ENCODE measurements at places on chromosomes 13 and 19.
A peak's percentile ranks its signal among the peaks of the same experiment; 100 is the strongest.

DNA sequence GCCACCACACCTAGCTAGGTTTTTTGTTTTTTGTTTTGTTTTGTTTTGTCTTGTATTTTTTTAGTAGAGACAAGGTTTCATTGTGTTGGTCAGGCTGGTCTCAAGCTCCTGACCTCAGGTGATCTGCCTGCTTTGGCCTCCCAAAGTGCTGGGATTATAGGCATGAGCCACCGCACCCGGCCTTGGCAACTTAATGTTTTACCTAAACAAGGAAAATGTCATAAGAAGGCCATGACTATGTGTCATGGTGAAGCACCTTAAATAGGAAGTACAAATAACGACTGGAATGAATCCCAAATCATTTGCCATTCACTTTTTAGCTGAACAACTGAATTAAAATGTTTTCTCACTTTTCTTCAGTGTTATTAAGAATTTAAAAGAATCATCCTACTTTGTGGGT is 465.2 kb downstream of the KCTD12 start:
- DNase-seq = no peak

- no peak for DNase-seq
Measured at GRCh38 chr19:33388231-33388724, 14.8 kb downstream of the CEBPG start.

DNA sequence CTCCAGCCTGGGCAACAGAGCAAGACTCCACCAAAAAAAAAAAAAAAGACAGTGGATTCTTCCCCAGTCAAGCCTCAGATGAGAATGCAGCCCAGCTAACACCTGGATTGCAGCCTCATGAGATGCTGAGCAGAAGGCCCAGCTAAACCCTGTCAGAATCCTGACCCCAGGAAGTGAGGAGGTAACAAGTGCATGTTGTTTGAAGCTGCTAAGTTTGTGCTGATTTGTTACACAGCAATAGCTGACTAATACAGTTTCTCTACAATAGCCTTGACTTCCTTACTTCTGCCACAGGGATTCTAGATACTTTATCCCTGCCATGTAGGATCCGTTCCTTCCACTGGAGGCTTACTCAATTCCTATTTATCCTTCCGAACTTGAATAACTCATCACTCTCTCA is 20.5 kb downstream of the TMPRSS9 start:
- no peak for DNase-seq

DNA sequence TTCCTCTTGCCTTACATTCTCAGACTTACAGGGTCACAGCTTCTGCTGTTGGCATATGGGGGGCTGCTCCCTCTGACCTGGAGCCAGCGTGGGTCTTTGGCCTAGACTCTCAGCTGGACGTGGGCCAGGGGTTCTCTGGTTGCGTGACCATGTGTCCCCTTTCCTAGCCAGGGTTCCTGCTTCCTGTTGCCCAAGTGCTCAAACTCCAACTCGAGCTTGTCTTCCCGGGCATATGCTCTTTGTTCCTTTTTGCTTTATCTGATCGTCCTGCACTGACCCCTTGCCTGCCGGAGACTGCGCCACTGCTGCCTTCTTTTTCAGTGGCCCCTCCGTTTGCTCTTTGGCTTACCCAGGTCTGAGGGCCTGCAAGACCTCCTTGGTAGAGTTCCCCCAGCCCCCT is 25.3 kb upstream of the GPR183 start:
- no peak for DNase-seq

- no peak for DNase-seq
Measured at GRCh38 chr13:31310356-31310755, 110.6 kb downstream of the B3GLCT start.

- no peak for DNase-seq
Measured at GRCh38 chr19:23509686-23510450, 114.6 kb upstream of the ZNF91 start.

DNA sequence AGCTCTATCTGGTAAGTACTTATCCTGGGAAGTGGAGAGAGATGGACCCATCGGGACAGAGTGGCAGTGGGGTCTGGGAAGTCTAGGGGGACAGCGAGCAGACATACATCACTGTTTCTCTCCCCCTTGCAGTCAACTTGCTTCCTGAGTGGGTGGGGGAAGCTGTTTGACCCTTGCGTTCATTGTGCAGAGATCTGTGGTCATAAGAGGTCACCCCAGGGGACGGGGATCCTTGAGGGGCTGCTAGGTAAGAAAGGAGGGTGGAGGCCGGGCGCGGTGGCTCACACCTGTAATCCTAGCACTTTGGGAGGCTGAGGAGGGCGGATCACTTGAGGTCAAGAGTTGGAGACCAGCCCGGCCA is 474 bp downstream of the ARHGEF18 start:
- no peak for DNase-seq

GRCh38 chr13:23776698-23777574 is 112.3 kb downstream of the MIPEP start:
- DNase-seq = no peak

DNA sequence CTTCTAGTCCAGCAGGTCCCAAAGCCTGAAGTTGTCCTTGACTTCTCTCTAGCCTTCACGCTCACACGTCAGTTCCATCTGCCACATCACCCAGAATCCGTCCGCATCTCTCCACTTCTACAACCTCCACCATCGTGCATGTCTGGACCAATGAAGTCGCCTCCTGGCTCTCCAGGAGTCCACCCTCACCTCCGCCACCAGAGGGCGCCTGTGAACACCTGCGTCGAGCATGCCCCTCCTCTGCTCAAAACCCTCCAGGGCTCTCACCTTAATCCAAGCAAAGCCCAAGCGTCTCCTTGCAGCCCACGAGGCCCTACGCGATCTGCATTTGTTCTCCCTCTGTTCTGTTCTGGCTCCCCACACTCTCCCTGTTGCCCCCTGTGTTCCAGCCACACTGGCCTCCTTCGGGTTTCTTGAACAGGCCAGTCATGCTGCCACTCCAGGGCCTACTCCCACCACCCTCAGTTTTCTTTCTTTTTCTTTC is 3.7 kb downstream of the USHBP1 start:
- DNase-seq = peak; percentile 75

GRCh38 chr19:18768997-18769891 is 21.9 kb downstream of the COMP start:
- no peak for DNase-seq

GRCh38 chr13:97567510-97568243 is 133.7 kb downstream of the RAP2A start:
- peak; percentile 71 for DNase-seq

GRCh38 chr19:14114854-14115253 is 2.7 kb downstream of the PRKACA start:
- peak; percentile 17 for DNase-seq

DNA sequence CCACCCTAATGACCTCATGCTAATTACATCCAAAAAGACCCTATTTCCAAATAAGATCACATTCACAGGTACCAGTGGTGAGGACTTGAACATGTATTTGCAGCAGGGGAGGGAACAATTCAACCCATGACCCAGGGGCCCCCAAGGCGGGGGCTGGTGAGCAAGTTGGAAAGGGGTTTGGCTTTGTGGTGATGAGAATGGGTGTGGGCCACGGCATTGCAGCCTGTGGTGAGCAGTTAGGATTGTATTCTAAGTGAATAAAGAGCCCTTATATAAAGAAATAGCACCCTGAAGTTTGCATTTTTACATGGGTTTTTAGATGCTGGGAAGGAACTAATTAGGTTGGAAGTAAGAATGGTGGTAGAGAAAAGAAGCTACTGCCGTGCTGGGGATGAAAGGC is 694.2 kb downstream of the EFNB2 start:
- DNase-seq = no peak

GRCh38 chr19:925087-925525 is 729 bp upstream of the ARID3A start:
- no peak for DNase-seq

- no peak for DNase-seq
Measured at GRCh38 chr13:98203646-98204326, 26.7 kb upstream of the RNF113B start.

GRCh38 chr19:46147791-46148288 is at the start of gene IGFL2:
IGFL2 (plus strand) TSS chr19:46148238; CDS start chr19:46148279, 41 bp downstream.
- DNase-seq = peak; percentile 91

DNA sequence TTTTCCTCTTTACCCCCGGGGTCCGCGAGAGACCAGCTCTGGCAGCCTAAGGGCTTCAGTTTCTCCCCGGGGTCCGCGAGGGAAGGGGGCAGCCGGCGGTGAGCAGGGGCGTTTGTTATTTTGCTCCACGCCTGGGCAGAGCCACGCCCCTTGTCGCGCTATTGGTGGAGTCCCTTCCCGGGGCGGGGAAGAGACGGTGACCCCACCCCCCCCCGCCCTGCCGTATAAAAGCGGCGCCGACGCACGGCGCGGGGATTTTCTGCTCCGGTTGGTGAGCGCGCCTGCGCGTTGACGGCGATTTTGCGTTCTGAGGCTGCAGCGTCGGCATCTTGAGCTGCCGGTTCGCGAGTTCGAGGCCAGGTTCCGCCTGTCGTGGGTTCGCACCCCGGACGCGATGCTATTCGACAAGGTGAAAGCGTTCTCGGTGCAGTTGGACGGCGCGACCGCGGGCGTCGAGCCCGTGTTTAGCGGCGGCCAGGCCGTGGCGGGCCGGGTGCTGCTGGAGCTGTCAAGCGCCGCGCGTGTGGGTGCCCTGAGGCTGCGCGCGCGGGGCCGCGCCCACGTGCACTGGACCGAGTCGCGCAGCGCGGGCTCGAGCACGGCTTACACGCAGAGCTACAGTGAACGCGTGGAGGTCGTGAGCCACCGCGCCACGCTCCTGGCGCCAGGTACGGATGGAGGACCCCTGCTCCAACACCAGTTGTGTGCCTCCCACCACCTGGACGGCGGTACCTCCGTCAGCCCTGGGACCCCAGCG is at the start of gene ARRDC2:
Gene ARRDC2 (plus strand): TSS at position 254 of the 757 bp plus-strand sequence. CDS start 141 bp downstream, at position 395.
- peak; percentile 81 for DNase-seq

DNA sequence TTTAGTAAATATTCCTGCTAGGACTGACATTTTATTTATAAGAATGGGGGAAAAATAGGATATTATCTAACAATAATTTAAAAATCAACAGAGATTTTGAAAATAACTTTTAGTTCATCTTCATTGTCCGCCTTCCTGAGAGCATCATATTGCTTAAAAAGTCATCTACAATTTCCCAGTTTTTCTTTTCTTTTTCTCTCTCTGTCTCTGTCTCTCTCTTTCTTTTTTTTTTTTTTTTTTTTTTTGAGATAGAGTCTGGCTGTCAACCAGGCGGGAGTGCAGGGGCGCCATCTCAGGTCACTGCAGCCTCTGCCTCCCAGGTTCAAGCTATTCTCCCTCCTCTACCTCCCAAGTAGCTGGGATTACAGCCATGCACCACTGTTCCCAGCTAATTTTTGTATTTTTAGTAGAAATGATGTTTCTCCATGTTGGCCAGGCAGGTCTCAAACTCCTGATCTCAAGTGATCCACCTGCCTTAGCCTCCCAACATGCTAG is 276.3 kb downstream of the DACH1 start:
- no peak for DNase-seq

DNA sequence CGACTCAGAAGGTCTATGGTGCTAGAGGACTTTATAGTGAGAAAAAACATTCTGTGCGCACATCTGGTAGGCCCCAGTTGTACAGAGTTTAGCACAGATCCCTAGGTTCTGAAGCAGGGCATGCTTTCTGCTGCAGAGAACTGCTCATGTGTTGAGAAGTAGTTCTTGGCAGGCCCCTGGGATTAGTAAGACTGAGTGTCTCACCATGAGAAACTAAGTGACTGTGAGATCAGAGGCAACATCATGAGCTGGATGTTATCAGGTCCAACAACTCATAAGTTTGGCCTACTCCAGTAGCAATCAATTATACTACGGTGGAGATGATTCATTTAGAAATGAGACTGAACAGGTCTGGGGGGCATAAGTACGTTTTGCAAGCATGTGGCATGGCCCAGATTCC is 507.4 kb upstream of the KLF12 start:
- peak; percentile 56 for DNase-seq

GRCh38 chr19:6674868-6675305 is 4.9 kb upstream of the TNFSF14 start:
- peak; percentile 57 for DNase-seq

DNA sequence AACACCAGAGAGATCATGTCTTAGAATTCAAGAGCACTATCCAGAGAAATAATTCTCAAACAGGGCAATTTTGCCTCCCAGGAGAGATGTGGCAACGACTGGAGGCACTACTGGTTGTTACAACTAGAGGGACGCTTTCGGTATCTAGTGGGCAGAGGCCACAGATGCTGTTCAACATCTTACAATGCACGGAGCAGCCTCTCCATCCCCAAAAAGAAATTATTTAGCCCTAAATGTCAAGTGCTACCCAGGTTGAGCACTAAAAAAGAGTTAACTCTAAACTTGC is 78.6 kb downstream of the ABCC4 start:
- no peak for DNase-seq

DNA sequence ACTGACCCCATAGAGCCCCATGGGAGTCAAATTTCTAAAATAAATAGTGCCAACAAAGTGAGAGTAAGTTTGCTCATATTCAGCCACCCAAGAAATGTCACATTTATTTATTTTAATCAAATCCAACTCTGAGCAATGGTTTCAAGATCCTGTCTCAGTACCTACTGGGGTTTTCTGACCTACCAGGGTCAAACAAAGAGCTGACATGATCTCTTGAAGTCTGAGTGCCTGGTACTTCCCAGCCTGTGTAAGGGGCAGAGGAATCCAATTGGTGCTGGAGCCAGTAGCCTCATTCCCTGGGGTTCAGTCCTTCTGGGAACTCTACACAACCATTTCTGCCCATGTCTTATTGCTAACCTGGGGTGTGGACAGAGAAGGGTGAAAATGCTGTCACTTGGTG is 104.6 kb upstream of the SERP2 start:
- DNase-seq = no peak

GRCh38 chr13:24099490-24099889 is 61.0 kb upstream of the SPATA13 start:
- no peak for DNase-seq

DNA sequence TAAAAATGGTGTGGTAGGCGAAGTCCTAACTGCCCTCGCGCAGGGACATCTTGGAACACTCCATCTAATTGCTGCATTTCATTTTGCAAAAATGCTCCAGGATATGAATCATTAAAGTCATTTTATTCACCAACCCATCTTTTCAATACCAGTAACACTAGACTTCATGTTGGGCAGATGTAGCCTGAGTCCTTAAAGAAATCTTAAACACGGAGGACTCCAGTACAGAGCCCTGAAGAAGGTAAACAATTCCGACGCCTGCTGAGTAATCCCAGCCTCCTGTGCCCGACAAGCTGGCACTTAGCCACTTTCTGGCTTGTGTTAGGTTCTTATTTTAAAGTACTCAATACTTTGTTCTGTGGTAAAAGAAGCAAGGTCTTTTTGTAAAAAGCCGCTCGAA is 58.0 kb upstream of the IRS2 start:
- no peak for DNase-seq

DNA sequence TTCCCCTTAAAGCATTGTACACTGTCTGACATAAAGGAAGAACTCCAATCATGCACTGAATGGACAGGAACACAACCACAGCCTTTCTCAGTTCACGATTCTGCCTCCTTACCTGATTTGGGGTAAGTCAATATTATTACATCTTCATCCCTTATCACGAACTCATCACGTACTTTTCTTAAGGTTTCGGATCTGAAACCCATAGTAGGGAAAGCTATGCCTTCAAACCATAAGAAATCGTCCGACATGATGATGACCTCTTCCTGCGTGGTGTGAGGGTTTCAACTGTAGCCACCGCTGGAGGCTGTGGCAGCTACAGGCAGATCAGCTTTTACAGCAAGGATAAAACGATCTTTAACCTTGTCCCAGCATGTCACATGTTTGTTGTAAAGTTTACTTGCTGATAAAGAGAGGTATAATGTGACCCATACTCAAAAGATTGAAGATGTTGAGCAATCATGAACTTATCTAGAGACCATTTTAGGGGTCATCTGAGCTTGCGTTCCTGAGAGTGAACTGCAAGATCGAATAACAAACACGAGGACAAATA is at the start of gene SULT2A1:
Gene SULT2A1 (minus strand): TSS at position 306 of the 550 bp plus-strand sequence. CDS start 58 bp downstream, at position 248.
- no peak for DNase-seq

All from NCI-H226 (cell line).